ENCODE measurements at places on chromosomes 2 and 18.

- no peak for DNase-seq
Measured at GRCh38 chr2:31384351-31384750, 30.2 kb downstream of the XDH start.

DNA sequence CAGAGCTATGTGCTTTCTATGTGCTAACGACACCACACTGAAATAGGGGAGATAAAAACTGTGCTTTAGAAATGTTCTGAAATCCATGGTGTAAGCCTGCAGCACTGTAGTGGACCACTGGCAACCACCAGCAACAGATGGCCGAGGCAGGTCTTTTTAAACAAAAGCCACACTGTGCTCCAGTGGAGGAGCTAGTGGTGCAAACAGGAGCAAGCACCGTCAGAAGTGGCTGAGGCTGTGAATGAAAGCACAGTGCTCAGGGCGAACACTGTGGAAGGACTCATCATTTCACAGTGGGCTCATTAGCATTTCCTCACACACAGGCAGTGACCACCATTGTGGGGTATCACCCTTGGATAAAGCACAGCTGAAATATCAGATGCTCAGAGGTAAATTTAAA is 22.9 kb upstream of the MTX2 start:
- DNase-seq = no peak

GRCh38 chr2:232873909-232874641 is 4.0 kb downstream of the SNORC start:
- no peak for DNase-seq

GRCh38 chr2:62407838-62408237 is 98.2 kb downstream of the TMEM17 start:
- no peak for DNase-seq

DNA sequence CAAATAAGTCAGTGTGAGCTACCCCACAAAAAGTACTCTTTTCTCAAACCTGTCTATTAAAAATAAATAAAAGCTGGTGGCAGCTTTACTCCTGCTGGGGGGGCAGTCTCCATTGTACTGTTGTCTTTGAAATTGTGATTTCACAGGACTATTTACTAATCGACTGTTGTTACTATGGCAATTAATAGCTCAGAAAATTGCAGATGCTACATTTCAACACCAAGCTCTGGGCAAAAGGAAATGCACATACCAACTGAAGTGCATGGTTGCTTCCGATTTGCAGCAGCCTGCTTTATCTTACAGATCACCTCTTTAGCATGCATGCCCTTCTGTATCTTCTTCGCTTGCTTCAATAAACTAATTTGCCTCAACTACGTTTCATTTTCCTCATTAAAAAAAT is 117.6 kb upstream of the DAPL1 start:
- no peak for DNase-seq

DNA sequence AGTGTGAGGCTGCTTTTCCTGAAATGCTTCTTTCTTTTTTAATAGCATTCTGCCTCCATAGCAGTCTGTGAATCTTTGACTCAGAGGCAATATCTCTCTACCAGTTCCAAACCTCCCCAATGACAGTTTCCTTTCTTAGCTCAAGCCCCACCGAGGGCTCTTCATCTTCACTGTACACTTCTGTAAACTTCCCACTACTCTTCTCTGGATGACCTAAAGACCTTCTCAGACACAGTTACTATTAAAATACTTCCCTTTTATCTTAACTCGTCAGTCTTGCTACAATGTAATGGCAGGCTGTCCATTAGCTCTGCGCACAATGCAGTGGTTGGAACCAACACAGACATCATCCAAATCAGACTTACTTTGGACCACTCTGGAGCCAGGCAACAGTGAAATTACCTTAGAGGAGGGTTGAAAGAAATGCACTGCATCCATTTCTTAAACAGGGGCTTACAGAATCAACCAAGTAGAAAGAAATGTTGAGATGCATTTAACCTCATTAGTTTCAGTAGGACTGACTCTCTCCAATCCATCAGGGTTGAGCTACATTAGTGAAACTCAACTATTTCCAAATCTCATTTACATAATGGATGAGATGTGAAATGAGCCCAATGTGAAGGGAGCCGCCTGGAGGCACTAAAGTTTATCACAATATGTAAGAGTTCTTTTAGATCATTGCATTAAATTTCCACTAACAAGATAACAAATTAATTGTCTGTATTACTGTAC is 343.8 kb downstream of the SETBP1 start:
- no peak for DNase-seq

DNA sequence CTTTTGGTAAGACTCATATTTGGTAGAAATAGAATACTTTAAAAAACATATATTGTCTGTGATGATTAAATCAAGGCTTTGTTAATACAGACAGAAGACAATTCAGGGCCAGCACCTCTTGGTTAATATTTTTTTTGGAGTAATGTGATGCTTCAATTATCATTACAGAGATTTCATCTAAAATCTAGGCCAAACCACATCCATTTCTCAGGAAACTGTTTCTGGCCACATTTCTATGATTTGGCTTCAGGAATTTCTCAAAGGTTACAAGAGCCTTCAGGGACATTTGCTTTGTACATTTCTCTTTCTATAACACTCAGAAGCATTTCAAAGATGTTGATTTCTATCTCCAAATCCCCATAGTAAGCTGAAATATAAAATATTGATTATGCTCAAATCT is 614.9 kb downstream of the LRP1B start:
- no peak for DNase-seq

DNA sequence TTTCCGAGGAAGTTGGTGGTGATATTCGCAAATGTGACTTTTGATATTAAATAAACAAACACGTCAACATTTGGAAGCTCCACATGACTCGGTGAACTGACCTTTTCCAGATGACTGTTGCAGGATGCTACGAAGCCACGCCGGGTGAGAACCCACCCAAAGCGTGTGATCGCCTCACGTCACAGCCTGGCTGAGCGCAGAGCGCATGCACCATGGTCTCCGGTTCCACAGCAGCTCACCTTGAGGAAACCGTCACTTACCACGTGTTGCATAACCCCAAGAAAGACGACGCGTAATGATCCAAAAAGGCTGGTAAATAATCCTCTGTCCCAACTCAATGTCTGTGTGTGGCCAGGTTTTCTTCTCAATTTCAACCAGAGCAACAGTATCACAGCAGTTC is 64.5 kb upstream of the CTDP1 start:
- DNase-seq = no peak

DNA sequence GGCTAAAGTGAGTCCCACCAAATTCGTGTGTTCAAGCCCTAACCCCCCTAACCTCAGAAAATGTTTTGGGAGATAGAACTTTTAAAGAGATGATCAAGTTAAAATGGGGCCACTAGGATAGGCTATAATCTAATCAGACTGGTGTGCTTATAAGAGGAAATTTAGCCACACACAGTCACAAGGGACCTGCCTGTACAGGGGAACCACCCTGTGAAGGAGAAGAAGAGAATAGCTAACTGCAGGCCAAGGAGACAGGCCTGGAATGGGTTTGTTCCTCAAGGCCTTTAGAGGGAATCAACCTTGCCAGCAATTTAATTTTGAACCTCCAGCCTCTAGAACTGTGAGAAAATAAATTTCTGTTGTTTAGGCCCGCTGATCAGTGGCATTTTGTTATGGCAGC is 36.0 kb upstream of the TANK start:
- DNase-seq = no peak

Data from activated CD4-positive, alpha-beta T cell treated with anti-CD3 and anti-CD28 coated beads, Interleukin-2, amount 50 U/mL, for 24 hours (primary cell).